Stomach (tissue), 19 donors: ENCODE measurements at places on chromosomes 3 and 15. TPM values are rescaled to one million over a fixed set of nuclear protein-coding genes. Genes with fewer than 3 reads are reported as not detected.

DNA sequence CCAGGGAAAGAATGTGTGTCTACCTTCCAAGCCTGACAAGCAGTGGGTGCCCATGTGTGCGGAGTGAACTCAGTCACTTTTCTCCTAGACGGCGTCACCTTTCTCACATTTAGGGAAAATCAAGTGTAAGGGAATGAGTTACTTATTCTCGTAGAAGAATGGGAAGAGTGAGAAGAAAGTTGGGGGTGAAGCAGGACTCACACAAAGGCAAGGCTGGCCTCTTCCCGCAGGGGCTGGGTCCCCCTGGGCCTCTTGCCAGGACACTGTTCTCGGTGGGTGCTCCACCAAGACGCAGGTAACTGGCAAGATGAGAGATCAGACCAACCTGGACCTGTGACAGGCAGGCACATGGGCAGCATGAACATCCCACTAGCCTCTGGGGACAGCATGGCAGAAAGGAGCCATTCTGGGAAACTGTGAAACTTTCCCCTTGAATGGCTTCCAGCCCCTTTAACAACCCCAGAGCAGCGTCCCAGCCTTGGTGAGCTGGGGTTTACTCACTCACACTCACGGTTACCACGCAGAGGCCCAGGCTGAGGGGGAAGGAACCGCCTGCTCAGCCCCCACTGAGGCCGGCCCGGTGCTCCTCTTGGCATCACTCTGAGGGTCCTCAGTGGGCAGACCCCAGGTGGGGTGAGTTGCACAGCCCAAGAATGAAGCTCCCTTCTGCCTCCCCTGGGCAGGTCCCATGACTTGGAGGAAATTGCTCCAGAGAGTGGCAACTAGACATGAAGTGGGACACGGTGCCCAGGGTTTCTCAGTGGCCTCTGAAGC is 15.0 kb upstream of the SRP14 start:
- DNase-seq, result no peak

GRCh38 chr3:27209617-27210264 is 159.4 kb downstream of the NEK10 start:
- no peak for DNase-seq

DNA sequence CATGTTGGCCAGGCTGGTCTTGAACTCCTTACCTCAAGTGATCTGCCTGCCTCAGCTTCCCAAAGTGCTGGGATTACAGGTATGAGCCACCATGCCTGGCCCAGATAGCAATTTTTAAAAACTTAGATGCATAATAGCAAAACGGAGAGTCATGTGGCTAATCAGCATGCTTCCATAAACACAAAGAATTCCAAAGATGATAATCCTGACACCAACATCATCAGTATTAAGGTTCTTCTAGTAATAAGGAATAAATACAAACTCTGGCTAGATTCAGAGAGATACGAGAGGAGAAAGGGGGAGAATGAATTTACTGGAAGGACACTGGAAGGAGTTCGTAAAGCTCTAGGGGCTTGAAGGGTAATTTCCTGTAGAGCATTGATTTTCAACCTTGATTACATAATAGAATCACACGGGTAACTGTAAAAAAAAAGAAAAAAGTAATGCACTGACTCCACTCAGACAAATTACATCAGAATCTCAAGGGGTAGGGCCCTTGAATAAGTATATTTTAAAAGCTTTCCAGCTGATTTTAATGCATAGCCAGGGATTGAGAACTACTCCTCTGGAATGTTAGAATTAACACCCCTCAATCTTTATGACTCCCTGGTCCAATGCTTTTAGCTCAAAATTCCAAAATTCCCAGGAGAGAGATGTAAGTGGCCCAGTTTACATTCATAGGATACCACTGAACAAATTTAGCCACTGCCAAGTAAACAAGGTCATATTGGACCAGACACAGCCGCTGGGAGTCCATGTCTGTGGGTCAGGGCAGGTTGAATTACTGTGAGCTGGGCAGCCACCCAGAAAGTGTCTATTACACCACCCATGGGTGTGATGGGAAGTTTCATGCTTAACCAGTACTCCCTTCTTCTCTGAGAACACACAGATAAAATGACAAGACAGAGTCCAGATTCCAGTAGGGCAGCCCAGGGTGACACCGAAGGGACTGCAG is 243.9 kb downstream of the TBL1XR1 start:
- DNase-seq, result peak; percentile 54

DNA sequence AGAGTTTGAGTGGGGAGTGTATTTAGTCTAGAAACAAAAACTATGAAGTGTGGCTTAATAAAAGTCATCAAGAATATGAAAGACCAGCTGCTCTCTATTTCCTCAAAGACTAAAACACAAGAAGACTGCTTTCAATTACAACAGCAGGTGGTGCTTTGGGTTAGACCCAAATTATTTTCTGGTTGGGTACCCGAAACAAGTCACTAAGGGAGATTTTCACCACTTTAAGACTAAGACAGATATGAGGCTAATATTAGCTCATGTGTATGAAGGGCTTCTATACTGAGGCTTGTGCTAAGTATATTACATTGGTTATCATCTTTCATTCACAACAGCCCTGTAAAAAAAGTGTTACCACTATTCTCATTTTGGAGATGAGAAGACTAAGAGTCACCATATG is 43.1 kb downstream of the COL8A1 start:
- no peak for DNase-seq

Gene THRB
- 6.1 TPM for total RNA-seq

DNA sequence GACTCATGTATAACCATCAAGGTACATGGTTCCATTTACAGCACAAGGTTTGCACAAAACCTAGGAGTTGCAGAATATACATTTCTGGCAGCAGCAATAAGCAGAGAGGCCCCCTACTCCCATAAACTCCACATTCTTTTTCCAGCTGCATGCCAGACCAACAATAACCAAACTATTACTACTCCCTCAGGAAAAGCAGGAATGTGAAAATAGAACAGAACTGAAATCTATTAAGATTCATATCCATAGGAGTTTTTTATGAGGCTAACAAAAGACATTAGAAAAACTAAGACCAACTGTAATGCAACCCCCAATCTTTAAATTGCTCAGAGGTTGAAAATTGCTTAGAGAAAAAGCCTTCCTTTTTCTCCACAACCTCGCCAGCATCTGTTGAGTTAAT is 27.6 kb upstream of the TOP2B start:
- DNase-seq, result no peak

DNA sequence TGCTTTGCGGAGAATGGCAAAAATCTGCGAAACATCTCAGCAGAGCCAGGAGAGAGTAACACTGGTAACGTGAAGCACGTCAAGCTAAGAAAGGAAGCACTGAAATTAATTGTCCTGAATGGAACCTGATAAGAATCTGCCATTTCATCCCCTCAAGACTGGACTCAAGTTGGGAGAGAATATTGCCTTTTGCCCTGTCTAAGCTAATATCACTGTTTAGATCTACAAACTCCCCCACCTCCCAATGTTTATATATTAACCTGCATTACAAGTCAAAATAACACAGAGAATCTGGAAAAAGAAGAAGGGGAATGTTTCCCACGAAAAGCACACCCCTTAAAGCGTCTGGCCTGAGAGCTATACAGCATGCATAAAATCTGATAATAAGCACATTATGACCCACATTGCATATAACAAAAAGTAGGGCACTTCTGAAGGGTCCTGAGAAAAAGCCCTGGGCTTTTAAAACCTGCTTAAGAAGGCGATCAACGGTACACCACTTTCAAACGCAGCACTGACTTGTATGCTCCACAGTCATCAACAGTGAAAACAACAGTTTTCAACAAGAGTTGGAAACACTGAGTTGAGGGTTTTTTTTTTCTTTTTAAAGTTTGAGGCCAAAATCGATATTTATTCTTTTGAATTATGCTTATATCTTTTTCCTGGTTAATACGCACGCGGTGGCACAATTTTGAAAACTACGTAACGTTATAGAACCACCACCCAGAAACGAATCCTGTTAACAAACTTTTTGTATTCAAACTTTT is 1.4 kb upstream of the KAT2B start:
- no peak for DNase-seq

Gene GPR27
- total RNA-seq, result 2.6 TPM

DNA sequence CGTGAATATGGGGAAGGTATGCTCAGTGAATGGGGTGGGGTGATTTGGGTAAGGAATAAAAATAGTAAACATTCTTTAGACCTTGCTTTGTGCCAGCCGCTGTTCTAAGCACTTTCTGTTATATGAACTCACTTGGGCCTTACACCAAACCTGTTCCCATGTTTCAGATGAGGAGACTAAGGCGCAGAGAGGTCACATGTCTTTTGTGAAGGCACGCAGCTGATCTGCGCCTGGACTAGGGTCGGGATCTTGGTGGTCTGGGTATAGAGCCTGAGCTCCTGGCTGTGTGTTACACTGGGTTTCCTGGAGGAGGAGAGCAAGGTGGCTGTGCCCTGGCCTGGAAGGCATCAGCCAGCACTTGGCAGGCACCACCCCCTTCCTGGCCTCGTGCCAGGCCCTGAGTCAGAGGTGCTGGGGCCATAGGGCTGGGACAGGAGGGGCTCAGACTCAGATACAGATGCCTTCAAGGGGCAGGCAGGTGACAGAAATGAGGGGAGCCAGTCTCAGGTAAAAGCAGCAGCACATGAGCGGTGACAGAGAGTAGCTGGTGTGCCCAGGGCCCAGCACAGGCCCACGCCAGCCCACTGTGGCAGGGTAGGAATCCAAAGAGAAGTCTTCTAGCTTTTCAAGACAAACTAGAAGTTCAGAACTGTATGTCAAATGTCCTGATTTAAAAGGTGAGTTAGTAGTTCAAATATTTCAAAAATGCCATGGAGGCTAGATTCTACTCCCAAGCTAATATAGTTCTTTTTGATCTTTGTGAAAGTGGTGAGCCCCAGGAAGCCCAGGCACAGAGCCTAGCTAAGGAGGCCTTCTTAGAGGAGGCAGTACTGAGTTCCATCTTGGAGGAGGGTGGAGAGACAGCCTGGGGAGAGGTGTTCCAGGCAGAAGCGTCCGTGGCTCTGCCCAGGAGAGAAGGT is 83.1 kb downstream of the DNAJB8 start:
- peak; percentile 86 for DNase-seq

DNA sequence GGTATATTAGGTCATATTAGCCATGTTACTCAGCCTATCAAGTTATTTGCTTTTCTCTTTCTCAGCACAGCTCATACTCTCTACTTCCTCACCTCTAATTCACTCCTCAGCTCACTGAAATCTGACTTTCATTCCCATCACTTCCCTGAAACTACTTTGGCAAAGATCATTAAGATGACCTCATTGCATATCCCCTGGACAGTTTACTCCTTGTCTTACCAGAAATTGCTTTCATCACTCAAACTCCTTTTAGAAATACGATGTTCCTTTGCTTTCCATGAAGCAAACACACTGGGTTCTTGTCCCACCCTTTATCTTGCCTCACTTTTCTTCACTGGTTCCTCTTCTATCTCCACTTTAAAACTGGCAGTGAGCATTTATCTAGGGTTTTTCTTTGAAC is 354.4 kb downstream of the TUSC7 start:
- peak; percentile 16 for DNase-seq

GRCh38 chr15:51579012-51579411 is 43.6 kb downstream of the DMXL2 start:
- DNase-seq, result no peak

Gene CYP1A1
- 0.43 TPM for total RNA-seq

DNA sequence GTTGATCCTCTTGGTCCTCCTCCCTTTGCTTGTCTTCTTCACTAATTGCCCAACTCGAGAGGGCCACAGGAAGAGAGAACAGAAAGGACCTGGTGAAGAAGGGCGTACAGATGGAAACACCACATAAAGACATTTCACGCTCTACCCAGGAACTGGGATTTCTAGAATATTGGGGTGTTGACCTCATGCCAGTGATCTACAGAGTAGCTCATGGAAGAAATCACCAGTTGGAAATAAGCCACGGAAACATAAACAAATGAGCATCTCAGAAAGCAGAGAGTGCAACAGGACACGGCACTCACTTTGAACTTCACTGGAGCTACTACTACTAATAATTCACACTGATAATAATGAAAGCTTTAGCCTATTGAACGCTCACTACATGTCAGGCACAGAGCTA is 84.6 kb upstream of the ARHGEF3 start:
- DNase-seq, result no peak

Gene RTP1
- total RNA-seq, result not detected

- peak; percentile 16 for DNase-seq
Measured at GRCh38 chr3:160210799-160211221, 14.4 kb upstream of the C3orf80 start.

Gene FBXW12
- total RNA-seq, result not detected

DNA sequence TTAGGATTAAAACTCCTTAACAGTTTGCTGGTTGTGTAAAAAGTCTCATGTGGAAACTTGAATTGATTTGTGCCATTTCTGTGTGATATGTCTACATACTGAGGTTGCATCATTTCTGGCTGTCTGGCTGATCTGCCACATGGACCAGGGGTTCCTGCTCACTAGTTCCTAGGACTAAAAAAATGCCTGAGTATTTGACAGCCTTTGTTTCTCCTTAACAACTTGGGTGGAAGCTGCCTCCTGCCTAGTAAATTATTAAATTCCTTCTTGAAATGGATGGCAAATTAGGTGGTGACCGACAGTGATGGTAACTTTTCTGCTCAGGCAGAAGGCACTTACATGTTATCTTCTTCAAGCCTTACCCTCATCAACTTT is 226.9 kb upstream of the MRPL3 start:
- DNase-seq, result no peak

Gene TMEM212
- total RNA-seq, result not detected

- DNase-seq, result no peak
Measured at GRCh38 chr3:183551930-183552329, 3.6 kb downstream of the KLHL6 start.

Gene CPLX3
- total RNA-seq, result 37.5 TPM

DNA sequence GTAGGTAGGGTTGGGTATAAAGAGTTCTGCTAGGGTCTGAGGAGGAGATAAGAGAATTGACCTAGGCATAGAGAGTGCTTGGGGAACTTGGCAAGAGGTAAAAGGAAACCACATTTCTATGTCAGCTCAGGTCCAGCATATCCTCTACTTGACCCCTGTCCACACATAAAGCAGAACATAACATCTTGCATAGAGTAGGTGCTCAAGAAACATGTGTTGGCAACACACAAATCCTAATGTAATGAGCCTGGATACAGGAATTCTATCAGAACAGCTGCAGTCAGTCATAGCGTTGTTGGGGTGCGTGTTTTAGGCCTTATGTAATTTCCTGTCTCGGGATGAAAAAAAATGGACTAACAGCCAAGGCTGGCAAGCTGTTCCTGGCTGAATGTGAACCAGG is 35.0 kb upstream of the PLCL2 start:
- DNase-seq, result no peak

Gene TRMT10C
- total RNA-seq, result 31.6 TPM

DNA sequence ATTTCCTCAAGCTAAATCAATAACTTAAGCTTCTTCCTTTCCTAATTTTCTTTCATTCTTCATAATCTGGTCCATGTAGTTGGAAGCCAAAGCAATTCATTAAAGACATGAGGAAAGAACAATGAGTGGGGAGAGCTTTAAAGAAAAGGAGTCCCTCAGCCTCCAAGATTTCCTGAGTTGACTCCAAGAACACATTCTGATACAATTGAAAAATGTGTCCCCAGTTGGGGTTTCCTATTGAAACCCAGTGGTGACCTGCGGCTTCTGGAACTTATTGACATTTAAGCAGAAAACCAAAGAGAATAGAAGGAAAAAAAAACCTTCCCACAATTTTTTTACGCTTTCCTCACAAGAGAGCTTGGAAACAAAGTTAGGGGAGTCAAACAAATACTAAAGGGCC is 37.0 kb downstream of the ATP8B4 start:
- DNase-seq, result no peak

- DNase-seq, result no peak
Measured at GRCh38 chr3:71607364-71607763, 23.8 kb upstream of the FOXP1 start.
